ENCODE measurements at places on chromosomes 4 and X. TPM values are rescaled to one million over a fixed set of nuclear protein-coding genes. Genes with fewer than 3 reads are reported as not detected.

The FAM241A gene
- polyA plus RNA-seq, result 0.81 TPM

The RPL39 gene
- polyA plus RNA-seq, result 939 TPM

The DMRTC1 gene
- 0.38 TPM for polyA plus RNA-seq

The CYBB gene
- polyA plus RNA-seq, result not detected

The MND1 gene
- polyA plus RNA-seq, result not detected

The PABPC1L2B gene
- not detected for polyA plus RNA-seq

The LDB2 gene
- 36.3 TPM for polyA plus RNA-seq

The TEX13B gene
- not detected for polyA plus RNA-seq

The CXCL3 gene
- polyA plus RNA-seq, result not detected

The CT55 gene
- polyA plus RNA-seq, result not detected

The IL2RG gene
- polyA plus RNA-seq, result not detected
